ENCODE measurements at places on chromosomes 4 and X.

DNA sequence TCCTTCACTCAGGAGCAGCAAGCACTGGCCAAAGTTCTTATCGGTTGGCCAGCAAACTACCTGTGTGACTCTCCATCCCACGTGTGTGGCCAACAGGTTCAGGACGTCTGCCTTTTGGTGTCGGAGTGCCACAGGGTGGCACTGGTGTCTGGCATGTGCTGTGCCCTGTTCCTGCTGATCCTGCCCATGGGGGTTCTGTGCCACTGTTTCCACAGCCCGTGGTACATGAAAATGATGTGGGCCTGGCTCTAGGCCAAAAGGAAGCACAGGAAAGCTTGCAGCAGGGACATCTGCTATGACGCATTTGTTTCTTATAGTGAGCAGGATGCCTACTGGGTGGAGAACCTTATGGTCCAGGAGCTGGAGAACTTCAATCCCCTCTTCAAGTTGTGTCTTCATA is 4.6 kb upstream of the TLR2 start:
- peak; percentile 40 for DNase-seq

GRCh38 chrX:10906866-10907265 is 204.3 kb upstream of the HCCS start:
- DNase-seq, result no peak

DNA sequence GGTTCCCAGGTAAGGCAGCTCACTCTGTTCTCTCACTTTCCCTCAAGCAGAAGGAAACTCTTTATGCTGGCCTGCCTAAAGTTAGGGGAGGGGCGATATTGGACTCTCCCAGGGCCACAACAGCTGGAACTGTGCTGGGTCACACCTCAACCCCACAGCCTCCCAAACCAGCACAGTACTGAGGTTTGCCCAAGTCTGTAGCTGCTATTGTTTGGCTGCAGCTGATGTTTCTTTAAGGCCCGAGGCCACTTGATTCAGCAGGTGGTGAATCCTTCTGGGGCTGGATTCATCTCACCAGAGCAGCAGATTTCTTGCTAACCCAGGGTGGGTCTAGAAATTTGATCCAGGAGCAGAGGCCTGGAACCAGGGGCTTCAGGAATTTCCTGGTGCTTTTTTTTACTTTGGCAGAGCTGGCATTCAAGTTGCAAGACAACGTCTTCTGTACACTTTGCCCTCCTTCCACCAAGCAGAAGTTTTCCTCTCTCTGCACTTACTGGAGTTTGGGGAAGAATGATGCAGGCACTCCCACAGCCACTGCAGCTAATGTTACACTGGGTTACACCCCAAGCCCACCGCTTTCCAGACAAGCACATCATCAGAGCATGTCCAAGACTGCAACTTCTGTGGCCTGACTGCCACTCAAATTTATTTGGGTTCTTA is 544.7 kb upstream of the NDST4 start:
- DNase-seq, result no peak

DNA sequence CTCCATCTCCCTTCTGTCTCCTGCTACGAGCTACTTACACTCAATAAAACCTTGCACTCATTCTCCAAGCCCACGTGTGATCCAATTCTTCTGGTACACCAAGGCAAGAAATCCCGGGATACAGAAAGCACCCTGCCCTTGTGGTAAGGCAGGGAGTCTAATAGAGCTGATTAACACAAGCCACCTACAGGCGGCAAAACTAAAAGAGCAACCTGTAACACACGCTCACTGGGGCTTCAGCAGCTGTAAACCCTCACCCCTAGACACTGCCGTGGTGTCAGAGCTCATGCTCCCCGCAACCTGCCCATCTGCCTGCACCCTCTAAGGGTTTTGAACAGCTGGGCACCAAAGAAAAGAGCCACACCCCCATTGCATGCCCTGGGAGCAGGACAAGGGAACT is 755.4 kb upstream of the HTR2C start:
- DNase-seq, result no peak

- no peak for DNase-seq
Observed at GRCh38 chr4:80049402-80049801, 23.6 kb downstream of the ANTXR2 start.

DNA sequence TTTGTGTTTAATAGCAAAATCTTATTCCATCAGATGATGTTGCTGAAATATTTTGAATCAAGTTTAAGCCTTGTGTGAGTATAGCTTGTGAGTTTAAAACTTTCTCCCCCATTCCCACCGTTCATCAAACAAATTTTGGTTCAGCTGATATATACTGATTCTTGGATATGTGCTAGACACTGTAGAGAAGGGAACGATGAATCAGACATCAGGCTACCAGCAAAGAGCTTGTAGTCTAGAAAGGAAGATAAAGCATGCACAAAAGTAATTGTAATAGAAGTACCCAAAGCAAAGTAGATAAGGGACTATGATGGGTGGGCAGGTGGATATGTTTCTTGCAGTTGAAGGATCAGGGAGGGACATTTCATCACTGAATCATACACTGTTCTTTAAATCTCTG is 131.9 kb downstream of the AKAP4 start:
- DNase-seq, result no peak

GRCh38 chrX:121504153-121504552 is 456.7 kb downstream of the GLUD2 start:
- DNase-seq, result no peak

DNA sequence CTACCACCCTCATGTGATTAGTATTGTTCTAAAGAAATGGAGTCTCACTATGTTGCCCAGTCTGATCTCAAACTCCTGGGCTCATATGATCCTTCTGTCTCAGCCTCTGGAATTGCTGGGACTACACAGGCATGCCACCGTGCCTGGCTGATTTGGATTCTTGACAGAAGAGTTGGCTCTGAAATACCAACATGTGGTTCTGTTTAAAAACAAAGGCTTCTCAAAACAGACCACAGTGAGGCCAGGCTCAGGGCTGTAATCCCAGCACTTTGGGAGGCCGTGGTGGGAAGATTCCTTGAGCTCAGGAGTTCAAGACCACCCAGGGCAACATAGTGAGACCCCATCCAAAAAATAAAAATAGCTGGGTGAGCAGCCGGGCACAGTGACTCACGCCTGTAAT is 126.7 kb downstream of the DHRSX start:
- no peak for DNase-seq

- DNase-seq, result no peak
Observed at GRCh38 chr4:6408263-6408662, 64.2 kb downstream of the PPP2R2C start.

- DNase-seq, result no peak
Observed at GRCh38 chr4:163764569-163764968, 270.1 kb downstream of the TMA16 start.

GRCh38 chrX:121571333-121571732 is 523.9 kb downstream of the GLUD2 start:
- no peak for DNase-seq

GRCh38 chr4:146883070-146883469 is 62.6 kb downstream of the TTC29 start:
- no peak for DNase-seq

DNA sequence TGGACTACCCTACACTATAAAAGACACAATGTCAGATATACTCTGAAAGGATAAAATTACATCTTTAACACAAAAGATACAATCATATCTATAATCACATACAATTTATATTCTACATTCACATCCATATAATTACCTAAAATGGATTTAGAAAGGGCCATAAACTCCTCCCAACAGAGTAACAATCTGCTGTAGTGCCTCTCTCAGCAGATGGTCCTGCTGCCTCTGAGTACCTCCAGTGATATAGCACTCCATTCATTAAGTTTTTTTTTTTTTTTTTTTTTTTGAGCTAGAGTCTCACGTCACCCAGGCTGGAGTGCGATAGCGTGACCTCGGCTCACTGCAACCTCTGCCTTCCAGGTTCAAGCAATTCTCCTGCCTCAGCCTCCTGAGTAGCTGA is 7.4 kb downstream of the ANKRD37 start:
- no peak for DNase-seq

All from CD4-positive, alpha-beta T cell treated with Interferon alpha-2 for 1 hour (primary cell).